ENCODE measurements at places on chromosomes 3 and 15.

- ATAC-seq: peak; percentile 40
Observed at GRCh38 chr3:126270145-126270811, 86.9 kb downstream of the KLF15 start.

DNA sequence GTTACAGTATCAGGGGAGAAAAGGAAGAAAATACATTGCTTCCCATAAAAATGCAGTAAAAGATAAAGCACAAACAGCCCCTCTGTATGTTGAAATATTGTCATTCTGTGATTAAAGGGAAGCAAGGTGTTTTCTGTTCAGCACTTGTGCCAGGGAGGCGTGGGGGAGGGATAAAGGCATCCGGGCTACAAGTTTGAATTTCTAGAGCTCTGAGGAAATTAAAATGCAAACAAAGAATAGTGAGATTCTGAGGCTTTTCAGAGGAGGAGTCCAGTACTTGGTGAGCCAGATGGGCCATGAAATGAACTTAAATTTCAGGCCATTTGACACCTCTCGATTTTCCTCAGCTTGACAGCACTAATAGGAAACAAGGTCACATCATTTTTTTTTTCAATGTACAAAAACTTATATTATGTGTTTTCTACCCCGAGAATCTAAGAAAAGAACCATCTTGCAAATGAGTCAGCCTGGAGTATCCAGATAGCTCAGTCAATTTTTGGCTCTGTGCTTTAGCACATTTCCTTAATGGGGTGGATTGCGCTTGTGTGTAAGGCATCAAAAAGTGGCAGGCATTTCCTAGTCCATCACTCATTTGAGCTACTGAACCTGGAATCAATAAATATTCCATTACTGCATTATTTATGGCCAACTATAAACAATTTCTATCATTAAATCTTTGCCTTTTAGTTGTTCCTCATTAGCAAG lies 640.8 kb upstream of the TBL1XR1 start:
- no peak for ATAC-seq

DNA sequence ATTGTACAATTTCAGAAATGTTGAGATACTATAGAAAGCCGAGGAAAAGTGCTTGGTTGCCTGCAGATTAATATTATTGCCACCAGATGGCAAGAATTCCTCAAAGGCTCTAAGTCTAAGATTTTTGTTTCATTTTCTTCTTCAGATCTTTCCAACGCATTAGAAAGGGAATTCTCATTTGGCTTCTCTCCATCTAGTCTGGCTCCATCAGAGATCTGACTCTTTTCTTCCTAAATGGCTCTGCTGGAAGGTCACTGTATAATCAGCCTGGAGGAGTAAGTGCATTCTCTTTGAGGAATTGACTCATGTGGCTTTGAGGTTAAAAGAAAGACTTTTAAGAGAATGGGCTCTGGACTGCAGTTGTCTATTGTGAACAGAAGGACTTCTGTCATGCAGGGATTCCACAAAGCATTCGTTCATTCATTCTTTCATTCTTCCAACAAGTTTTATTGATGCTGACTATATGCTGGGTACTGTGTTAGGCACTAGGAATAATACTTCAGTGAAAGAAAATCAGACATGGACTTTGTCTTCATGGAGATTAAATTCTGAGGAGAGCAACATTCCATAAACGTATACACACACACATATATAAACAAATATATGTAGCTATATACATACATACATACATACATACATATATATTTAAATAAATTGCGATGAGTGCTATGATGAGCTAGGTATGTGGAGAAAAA lies 55.3 kb downstream of the SLC28A2 start:
- ATAC-seq: peak; percentile 36

- no peak for ATAC-seq
Observed at GRCh38 chr3:66482018-66482404, 18.8 kb downstream of the LRIG1 start.

- ATAC-seq: no peak
Observed at GRCh38 chr3:154684021-154684420, 254.0 kb upstream of the GPR149 start.

- ATAC-seq: no peak
Observed at GRCh38 chr3:33250712-33251111, 26.5 kb upstream of the FBXL2 start.

DNA sequence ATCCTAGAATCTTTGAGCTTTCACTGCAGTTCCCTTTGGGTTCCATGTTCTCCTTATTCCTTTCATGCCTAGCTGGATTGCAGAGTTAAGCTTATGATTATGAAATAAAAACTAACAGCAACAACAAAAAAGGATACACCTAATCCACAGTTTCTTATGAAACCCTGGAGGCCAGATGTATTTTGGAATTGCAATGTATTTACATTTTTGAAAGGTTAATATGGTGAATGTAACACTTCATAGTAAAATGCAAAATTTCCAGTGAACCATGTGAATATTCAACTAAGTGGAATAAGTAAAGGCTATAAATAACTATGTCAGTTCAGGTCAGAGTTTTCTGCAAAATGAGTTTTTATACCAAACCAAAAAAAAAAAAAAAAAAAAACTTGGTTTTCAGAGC lies 65.8 kb upstream of the FLNB start:
- ATAC-seq: no peak

DNA sequence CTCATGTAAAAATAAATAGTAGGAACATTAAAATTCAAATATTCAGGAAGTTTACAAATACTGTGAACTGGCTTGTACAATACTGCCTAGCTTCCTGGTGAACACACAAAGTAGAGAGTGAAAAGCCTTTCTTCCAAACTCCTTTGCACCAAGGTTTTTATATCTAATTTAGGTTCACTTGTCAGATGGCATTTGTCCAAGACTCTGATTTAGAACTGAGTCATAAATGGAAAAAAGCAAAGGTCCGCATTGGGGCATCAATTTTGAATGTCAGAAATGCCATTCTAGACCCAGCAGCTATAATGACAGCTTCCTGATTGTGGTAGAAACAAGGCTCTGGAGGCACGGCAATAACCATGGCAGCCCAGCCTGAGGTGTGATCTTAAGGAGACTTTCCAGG lies 160.7 kb downstream of the PDE8A start:
- peak; percentile 23 for ATAC-seq

GRCh38 chr3:45580112-45580765 lies 14.3 kb upstream of the LIMD1 start:
- no peak for ATAC-seq

GRCh38 chr3:50261505-50261904 lies 7.4 kb upstream of the SEMA3B start:
- no peak for ATAC-seq

- ATAC-seq: peak; percentile 91
Observed at GRCh38 chr3:187130346-187131066, 8.8 kb downstream of the RPL39L start.

DNA sequence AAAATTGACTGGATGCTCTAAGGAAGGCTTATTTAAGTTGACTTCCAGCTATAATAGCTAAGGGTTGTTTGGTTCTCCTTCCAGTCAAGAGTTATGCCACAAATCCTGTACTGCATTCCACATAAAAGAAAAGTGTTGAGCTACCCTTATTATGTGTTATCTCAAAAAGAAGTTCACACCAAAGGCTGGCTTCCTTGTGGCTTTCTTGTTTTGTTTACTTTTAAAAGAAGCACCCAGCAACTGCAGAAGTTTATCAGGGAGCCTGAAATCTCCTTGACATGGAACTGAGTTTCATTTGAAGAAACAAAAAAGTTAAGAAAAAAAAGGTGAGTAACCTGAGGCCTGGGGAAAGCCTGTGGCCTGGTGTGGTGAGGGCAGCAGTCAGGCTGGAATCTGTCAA lies 10.2 kb downstream of the MGLL start:
- ATAC-seq: no peak

- ATAC-seq: no peak
Observed at GRCh38 chr15:33378866-33379480, 68.2 kb downstream of the RYR3 start.

DNA sequence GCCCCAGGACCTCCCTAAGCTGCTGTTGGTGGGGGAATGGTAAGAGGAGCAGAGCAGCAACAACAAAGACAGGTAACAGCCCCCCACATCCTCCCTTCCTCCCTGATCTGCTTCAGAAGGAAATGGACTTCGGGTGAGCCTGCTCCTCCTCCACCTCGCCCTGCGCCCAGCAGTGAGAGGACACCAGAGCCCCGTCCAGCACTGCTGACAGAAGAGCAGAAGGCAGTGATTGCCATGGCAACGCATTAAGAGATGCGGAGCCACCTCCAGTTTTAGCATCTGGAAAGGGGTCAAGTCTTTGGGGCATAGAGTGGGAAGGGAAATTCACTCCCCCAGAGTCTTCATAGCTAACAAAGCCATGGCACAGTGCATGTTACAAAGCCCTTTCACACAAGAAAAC lies 77.6 kb upstream of the HRH1 start:
- no peak for ATAC-seq

DNA sequence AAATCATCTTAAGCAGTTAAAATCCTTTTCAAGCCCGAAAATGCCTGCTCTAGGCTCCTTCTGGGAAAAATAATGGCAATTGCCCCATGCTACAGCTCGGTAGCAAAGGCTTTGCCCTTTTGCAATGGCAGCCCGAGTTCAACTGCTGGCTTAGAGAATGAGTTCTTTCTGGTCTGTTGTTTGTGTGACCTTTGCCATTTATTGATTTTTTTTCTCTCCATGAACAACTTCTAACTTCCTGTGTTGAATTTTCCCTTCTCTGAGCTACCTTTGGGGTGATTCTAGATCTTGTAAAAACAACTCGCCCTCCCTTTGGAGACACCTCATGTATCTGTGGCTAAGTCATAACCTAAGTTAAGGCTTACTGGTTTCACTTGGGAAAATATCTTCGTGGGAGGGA lies 139.3 kb downstream of the PLCH1 start:
- no peak for ATAC-seq

- ATAC-seq: no peak
Observed at GRCh38 chr3:102178817-102179216, 256.0 kb upstream of the ZPLD1 start.

GRCh38 chr15:69957175-69957574 lies 140.5 kb downstream of the TLE3 start:
- peak; percentile 22 for ATAC-seq

- no peak for ATAC-seq
Observed at GRCh38 chr3:111081008-111081545, 9.5 kb downstream of the NECTIN3 start.

- no peak for ATAC-seq
Observed at GRCh38 chr3:124634210-124635168, 95.8 kb upstream of the UMPS start.

GRCh38 chr3:161586556-161587235 lies 90.1 kb downstream of the OTOL1 start:
- ATAC-seq: no peak

DNA sequence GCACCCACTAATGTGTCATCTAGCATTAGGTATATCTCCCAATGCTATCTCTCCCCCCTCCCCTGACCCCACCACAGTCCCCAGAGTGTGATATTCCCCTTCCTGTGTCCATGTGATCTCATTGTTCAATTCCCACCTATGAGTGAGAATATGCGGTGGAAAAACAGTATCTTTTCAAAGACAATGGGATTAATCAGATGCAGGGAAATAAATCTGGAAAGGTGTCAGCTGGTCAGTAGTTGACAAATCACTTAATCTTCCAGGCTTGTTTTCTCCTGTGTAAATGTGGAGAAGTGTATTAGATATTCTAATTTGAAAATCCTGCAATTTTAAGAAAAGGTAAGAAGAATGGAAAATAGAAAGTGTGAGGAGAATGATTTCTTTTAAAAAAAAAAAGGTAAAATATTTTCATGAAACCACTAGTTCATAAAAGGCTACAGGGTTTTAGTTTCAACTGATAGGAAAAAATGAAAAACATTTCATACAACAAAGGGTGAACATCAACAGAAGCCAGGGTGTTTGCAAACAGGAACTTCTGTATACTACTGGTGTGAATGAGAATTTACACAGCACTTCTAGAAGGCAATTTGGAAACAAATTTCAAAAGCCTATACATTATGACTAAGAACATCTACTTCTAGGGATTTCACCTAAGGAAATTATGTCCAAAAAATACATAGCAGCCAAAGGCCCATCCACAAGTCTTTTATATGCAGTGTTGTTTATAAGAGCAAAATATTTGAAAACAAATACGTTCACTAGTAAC lies 113.5 kb downstream of the CBLB start:
- ATAC-seq: no peak

GRCh38 chr3:16328124-16328523 lies 63.1 kb downstream of the OXNAD1 start:
- no peak for ATAC-seq

DNA sequence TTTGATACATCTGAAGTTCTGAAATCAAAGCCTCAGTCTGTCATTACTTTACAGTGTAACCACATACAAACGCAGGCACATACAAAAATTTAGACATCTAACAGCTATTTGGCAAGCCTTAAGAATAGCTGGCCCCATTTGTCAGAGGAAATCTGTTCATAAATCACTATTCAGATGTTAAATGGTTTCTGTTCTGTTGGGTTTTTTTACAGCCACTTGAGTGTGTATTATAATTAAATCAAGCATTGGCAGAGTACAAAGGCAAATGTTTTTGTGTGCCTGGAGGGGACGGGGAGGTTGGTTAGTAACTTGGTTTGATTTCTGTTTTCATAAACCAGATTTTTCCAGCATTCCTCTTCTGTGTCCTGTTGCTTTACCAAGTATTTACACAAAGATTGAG lies 24.1 kb downstream of the PIGB start:
- ATAC-seq: no peak

- no peak for ATAC-seq
Observed at GRCh38 chr3:152380043-152380442, 111.3 kb downstream of the MBNL1 start.

- ATAC-seq: no peak
Observed at GRCh38 chr3:16697443-16698147, 92.4 kb upstream of the DAZL start.

- no peak for ATAC-seq
Observed at GRCh38 chr3:70749122-70749521, 436.7 kb upstream of the MDFIC2 start.

DNA sequence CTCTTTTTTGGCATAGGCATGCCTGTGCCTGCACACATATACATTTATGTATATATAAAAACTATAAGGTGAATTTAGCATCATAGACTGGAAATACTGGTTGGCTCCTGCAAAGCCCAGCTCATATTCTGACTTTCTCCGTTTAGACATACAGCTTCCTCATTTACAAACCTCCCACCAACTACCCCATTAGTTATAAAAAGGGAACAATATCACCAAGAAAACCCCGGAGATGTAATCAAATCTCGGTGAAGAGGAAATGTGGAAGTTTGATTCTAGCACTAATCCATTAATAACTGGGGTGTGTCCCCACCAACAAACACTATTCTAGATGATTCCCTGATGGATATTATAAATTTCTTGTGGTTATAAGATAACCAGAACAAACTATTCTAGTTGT lies 517.7 kb upstream of the TBL1XR1 start:
- ATAC-seq: peak; percentile 78

DNA sequence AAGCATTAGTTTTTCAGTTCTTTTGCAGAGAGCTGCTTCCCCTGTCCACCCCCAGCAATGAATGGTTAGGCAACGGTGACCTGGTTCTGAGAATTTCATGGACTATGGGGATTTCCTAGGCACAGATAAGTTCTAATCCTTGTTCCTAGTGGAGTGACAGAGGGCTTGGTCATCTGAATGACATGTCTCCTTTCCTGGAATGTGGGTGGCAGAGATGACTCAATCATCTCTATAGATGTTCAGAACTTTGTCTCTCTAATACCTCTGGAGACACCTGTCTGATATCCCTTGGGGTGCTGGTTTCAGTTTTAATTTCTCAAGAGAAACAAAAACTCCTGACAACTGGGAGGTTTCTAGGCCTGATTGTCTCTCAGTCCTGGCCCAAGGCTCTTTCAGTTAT lies 10.4 kb downstream of the PLA2G4E start:
- peak; percentile 77 for ATAC-seq

- ATAC-seq: no peak
Observed at GRCh38 chr3:172698631-172699030, 12.2 kb downstream of the NCEH1 start.

Data from esophagus mucosa (tissue), 1 donor.